ENCODE measurements at places on chromosomes 6 and 20.

DNA sequence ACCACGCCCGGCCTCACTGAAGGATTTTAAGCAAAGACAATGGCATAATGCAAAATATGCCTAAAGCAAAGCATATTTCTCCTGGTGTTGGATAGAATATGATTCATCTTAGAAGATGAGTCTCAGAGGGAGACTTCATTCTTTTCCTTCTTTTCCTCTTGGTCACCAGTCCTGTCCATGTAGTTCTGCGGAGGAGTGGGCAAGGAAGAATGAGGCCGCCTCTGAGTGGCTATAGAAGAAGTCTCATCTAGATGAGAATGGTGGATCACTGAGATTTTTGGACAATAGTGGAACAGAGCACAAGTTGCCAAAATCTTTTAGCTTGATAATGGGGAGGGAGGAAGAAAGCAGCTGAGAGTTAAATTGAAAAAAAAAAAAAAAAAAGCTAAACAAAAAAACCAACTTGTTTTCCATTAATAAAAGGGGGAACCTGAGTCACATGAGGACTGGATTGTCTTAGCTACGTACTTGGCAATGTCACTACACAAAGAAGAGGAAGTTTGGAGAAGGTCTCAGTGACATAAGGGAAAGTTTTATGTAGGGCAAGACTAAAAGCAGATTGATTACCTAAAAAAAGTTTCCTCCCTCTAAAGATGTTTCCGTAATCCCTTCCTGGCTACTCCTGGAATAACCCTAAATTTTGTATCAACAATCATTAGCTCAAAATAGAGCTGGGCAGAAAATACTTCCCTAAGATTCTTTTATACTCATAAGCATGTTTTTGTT is 6.0 kb downstream of the CD83 start:
- DNase-seq: no peak

GRCh38 chr6:16402581-16402900 is 164.2 kb downstream of the GMPR start:
- no peak for DNase-seq

DNA sequence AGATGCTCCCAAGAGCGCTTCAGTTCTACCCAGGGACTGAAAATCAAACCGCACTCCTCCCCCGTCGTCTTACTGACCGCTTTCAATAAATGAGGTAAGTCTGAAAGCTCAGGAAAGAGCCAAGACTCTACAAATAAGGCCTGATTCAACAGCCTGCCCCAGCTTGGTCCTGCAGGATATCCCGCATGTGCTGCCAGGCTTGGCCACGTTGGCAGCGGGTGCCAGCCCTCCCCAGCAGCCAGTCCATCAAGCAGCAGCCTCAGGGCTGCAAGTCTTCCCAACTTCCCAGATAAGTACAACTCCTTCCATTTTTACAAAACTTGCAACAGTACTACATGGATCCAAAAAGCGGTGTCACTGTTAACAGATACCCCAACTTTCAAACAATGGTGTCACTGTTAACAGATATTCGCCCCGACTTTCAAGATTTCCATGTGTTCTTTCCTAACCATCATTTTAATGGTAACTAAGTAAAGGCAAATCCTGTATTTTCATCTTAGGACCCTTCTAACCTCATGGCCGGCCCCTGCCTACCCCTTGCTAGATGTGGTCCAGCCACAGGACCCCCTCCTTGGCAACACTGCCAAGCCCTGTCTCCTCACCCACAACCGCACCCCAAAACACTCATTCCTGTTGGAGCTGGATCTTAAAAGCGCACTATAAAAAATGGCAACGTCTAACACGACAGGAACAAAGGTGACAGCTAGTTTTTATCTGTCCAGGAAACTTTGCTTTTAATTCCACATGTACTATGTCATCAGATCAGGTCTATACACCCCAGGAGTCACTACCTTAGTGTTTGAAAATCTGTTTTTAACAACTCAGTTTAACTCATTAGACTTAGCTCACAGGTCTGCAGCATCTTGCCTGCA is 28.0 kb downstream of the DIDO1 start:
- no peak for DNase-seq

- DNase-seq: no peak
Measured at GRCh38 chr6:106086814-106087175, 659 bp downstream of the PRDM1 start.

GRCh38 chr6:150091476-150091875 is 22.6 kb upstream of the ULBP3 start:
- DNase-seq: no peak

DNA sequence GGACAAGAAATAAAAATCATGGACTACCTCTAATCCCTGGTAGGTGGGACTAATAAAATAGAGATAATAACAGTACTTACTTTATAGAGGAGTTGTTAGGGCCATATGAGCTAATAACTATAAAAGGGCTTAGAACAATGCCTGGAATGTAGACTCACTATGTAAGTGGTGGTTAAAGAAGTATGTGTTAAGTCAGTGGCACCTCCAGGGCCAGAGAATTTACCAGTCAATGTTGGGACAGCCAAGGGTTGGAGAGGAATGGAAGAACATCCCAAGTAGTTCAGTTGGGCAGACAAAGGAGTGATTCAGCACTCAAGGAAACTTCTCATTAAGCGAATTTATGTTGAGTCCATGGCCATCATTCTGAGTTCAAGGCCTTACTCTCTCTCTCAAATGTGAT is 116.8 kb downstream of the OTOR start:
- DNase-seq: no peak

- no peak for DNase-seq
Measured at GRCh38 chr6:124792386-124792785, 169.9 kb upstream of the RNF217 start.

GRCh38 chr6:89590133-89590532 is 48.4 kb downstream of the LYRM2 start:
- no peak for DNase-seq

- DNase-seq: no peak
Measured at GRCh38 chr6:33492093-33492492, 37.7 kb downstream of the ZBTB9 start.

DNA sequence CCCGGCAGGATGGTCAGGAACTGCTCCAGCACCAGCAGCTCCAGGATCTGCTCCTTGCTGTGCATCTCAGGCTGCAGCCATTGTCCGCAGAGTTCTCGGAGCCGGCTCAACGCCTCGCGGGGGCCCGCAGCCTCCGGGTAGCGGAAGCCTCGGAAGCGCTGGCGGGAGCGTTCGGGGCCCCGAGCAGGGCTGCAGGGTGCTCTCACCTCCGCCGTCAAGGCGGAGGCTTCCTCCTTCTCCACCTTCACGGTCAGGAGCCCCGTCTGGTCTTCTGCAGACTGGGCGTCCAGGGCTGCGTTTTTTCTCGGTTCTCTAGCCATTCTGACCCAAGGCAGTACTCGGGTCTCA is 434 bp downstream of the ZKSCAN4 start:
- peak; percentile 14 for DNase-seq

- peak; percentile 43 for DNase-seq
Measured at GRCh38 chr20:5557123-5557522, 193.1 kb upstream of the SHLD1 start.

DNA sequence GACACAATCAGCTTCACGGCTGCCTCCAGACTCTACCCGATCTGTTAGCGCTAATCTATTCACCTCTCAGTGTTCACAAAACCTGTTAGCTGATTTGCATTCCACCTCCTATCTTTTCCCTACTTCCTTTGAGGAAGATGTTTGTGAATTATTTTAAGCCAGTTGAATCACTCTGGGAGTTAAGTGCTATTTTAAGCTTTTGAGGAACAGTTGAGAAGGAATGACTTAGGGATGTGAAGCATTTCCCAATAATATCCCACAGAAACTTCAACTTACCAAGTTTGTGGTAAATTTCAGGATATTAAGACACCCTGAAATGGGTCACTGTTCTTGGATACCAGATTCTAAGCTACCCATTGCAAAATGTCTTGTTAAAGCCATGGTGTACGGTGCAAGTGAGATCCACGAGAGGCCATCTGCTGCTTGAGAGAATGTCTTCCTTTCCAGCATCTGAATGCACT is 145.2 kb upstream of the CITED2 start:
- no peak for DNase-seq

DNA sequence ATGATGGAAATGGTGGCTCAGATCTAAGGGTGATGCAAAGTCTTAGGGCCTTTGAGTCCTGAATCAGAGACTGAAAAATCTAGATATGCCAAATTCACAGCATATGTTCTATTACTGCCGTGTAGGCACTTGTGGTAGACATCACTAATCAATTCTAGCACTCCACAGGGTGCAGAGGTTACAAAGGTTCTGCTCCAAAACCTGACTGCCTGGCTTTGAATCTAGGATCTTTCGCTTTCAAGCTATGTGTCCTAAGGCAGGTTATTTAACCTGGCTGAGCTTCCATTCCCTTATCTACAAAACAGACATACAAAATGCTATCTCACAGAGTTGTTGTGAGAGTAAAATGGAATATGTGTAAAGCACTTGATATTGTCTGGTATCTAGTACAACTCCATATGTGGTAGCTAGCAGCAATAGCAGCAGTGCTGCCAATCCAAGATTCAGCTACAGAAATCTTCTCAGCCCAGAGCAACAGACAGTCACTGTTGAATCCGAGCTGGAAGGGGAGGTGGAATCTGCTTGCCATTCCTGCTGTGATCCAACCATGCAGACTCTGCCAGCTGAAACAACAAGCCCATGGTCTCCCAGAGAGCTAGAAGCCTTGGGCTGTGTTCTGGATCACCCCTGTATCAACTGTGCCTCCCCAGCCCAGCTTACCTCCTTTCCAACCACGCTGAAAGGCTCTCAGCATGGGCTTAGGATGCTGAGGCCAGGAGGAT is 206.9 kb downstream of the TFAP2C start:
- DNase-seq: no peak

- DNase-seq: no peak
Measured at GRCh38 chr6:153735761-153736160, 303.3 kb upstream of the OPRM1 start.

DNA sequence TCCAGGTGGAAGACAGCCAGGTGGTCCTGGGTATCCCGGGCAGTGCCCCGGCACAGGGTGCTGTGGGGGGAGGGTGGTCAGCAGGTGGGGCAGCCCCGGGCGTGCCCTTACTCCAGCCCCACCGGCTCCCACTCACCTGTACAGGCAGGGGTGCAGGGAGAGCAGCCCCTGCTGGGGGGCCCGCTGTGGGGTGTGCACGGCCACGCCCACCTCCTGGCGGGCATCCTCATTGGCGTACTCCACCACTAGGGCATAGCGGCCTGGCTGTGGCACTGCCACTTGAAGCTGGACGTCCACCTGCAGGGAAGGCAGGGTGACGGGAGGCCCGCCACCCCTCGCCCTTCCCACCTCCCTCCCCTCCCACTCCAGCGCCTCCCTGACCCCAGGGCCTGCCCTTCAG is 29.6 kb downstream of the ADRM1 start:
- no peak for DNase-seq

DNA sequence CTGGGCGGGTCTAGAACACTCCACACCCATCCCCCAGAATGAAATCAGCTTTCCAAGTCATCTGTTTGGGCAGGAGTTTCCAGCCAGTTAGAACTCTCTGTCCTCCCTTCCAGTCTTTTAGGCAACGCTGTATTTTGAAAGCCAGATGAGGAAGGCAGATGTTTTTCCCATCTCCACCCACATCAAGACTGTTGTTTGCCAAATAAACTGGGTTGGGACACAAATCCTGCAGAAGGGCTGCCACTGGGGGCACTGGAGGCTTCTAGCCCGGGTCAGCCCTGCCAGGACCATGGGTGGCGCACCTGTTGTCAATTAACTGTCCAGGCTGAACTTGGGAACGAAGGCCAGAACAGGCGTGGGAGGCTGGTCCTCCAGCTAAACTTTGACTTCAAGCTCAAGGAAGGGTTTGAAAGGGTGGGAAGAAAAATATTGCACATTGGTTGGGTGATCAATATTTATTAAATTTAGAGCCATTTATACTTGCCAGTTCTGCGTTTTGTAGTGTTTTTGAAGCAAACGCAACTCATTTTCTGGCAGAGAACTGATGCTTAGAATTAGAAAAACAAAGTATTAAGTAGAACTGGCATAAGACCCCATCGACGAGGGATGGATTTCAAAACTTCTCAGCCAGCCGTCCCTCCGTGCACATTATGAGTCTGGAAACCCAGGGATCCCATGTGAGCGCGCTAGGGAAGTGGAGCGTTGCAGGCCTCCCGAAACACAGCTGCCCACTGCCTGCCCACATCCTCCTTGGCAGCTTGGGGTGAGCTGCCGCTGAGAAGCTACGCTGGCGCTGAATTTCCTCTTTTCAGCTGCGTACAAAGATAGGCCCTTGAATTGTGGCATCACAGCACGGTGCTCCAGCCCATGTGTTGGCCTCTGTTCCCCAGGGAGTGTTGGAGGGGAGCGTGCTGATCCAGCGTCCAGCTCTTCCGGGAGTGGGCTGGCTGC is 297.4 kb downstream of the QKI start:
- DNase-seq: no peak

DNA sequence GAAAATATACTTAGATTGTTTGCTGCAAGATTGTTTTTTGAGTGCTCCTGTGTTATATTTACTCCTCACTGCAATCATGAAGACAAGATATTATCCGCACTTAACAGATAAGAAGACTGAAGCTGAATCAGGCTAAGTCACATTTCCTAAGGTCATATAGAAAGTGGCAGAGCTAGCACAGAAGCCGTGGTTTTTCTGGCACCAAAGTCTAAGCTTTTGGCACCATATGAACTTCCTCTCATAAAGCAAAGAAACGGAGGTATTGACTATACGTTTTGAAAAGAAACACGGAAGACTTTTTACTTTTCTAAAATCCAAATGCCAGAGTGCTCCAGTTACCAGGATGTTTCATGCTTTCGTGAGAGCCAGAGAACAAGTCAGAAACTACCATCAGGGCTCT is 9.3 kb upstream of the DTD1 start:
- DNase-seq: no peak

DNA sequence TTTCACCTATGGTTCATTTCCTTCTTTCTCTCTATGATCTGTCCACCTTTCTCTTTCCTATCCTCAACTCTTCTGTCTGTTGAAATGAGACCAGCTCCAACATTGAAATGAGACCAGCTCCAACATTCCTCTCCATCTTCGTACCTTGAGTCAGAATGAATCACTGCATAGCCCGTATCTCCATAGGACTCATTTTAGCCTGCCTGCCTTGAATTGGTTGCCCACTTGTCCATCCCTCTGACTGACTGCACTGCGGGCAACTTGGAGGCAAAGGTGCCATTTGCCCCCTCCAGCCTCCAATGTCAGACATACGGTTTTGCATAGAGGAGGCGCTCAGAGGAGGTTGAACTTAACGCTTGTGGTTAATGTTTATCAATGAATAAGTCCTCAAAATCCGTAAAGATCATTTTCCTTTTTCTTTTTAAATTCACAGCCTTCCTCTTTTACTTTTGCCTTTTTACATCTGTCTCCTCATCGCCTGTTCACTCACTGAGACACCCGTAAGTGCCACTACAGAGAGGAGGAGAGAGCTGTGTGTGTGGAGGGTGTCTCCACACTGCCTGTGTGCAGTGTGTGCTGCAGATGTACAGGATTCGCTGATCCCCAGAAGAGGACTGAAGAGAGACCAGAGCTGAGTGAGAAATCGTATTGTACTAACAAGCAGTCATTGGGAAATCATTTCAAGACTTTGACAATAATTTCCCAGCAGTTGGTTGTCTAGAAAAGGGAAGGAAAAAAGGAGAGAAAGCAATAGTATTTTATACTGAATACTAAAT is 579.6 kb upstream of the MAP3K7 start:
- no peak for DNase-seq

DNA sequence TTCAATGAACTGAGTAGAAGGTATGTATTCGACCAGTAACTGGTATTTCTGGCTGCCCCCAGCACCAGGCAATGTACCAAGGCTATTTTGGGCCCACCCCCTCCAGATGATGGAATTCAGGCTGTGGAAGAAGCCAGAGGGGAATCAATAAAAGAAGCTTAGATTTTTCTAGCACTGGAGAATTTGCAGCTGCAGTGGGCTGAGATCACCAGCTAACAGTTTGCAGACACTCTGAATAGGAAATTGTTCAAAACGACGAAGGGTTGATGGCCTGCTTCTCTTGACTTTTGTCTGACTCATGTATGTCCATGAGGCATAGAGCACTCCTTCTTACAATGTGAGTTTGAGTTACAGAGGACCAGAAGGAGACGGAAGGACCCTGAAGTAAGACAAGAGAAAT is 32.4 kb upstream of the FBXO9 start:
- DNase-seq: no peak

All from activated CD4-positive, alpha-beta T cell treated with anti-CD3 and anti-CD28 coated beads, Interleukin-2, amount 50 U/mL, for 1 hour (primary cell).